ENCODE measurements at places on chromosomes 2 and 18. TPM values are rescaled to one million over a fixed set of nuclear protein-coding genes. Genes with fewer than 3 reads are reported as not detected.

MEIS1 gene
- total RNA-seq = 4.4 TPM

CERKL gene
- total RNA-seq = 0.23 TPM

RUFY4 gene
- not detected for total RNA-seq

DQX1 gene
- total RNA-seq = 4.3 TPM

MDH1 gene
- total RNA-seq = 105 TPM

NAT8 gene
- not detected for total RNA-seq

ZAP70 gene
- not detected for total RNA-seq

ALKAL2 gene
- not detected for total RNA-seq

KCNG3 gene
- not detected for total RNA-seq

DNA sequence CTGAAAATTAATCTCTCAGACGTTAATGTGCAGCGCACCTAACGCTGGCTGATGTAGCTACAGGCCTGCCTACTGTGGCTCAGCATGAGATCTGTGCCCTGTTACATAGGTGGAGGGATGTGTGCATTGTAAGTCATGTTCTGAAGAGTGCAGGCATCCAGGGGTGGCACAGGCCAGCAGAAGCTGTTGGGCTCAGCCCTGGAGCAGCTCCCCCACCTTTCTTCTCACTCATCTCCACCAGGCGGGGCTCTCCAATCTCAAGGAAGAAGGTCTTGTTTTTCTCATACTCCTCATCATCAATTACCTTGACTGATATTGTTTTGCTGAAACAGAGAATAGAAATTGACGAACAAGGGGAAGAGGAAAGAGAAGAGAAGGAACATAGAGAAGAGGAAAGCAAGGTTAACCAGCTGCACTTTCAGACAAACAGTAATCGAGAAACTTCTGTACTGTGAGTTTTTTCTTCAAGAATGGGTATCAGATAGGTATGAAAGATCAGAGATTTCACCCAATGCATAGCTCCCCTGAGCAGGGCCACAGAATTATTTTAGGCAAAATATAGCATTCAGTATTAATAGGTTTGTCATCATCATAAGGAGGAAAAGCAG lies 273.6 kb downstream of the SLC8A1 start:
- DNase-seq = no peak

- peak; percentile 43 for DNase-seq
These were observed 1.4 kb downstream of the PHLPP1 start for GRCh38 chr18:62716619-62717168.

GRCh38 chr18:27223526-27224291 lies 38.6 kb upstream of the CHST9 start:
- peak; percentile 12 for DNase-seq

DNA sequence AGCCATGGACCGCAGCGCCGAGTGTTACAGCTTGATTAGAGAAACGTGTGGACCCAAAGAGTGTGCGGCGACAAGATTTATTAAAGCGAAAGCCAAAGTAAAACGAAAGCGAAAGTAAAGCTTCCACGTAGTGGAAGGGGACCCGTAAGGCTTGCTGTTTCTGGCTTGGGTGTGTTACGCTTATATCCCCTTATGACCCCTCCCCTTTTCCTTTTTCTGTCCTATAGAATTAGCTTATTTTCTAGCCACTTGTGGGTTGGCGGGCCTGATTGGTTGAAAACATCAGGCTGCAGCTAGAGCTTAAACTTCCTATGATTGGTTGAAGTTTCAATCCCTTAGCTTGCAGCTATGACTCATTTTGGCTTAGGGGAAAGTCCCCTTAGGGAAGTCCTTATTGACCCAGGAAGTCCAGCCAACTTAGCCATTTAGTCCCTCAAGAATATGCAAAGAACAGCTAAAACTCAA lies 969.7 kb downstream of the DCDC2C start:
- no peak for DNase-seq

DNA sequence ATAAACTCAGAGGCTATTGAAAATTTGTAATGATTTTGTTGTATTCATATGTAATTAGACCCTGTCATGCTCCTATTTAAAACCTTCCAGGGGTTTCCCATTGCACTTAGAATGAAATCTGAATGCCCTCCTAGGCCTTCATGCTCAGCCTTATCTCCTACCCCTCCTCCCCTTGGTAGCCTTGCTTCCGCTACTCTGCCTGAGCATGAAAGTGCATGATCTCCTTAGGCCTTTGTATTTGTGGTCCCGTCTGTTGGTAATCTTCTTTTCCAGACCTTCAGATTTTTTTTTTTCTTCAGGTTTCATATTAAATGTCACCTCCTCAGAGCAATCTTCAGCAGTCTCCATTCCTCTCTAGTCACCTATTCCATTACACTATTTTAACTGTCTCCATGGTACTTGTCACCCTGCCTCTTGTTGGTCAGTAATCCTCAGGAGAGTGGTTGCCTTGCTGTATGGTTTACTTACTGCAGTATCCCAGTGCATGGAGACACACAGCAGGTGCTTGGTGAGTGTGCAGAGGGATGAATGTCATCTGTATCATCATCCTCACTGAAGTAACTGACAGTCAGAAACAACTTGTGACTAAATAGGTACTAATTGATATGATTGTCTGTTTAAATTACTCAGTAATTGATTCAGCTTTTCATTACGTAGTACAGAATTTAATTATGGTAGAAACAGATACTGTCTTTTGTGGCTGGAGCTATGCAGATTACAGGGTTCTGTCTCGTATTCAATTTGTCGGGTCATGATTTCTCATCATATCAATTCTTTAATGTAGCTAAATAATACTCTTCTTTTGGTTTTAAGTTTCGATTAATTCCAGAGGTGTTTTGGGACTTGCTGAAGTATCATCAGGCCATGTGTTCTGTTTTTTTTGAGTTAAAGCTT lies 63.9 kb downstream of the PHLPP1 start:
- DNase-seq = no peak

DNA sequence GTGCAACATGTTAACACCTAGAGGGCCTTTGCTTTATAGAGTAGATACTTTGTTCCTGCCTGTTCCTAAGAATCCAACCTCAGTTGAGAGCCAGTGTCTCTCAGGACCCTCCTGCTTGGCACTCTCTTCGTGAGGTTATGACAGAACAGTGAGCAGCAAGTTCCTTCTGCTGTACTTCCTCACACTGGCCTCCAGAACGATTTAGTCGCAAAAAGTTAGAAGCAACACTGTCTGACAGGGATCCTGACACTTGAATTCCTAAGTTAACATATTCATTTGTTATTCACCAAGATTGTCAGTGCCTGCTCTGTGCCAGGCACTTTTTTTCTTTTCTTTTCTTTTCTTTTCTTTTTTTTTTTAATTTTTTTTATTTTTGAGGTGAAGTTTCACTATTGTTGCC lies 57.0 kb upstream of the ITM2C start:
- DNase-seq = no peak

DNA sequence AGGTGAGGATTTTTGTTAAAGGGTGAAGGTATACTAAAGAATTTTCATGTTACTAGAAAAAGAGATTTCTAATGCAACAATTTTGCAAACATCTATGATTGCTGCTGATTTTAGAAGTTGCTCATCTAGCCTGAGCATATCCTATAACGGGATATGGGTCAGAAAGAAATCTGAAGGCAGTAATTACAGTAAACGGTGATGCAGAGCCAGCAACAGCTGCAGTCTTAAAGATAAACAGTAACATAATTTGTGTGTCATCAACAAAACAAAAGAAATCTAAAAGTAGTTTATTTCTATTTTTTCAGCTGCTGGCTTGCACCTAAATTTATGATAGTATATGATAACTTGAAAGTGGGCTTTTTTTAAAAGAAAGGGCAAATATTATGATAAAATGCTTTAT lies 215.7 kb downstream of the SLC4A10 start:
- DNase-seq = no peak

DNA sequence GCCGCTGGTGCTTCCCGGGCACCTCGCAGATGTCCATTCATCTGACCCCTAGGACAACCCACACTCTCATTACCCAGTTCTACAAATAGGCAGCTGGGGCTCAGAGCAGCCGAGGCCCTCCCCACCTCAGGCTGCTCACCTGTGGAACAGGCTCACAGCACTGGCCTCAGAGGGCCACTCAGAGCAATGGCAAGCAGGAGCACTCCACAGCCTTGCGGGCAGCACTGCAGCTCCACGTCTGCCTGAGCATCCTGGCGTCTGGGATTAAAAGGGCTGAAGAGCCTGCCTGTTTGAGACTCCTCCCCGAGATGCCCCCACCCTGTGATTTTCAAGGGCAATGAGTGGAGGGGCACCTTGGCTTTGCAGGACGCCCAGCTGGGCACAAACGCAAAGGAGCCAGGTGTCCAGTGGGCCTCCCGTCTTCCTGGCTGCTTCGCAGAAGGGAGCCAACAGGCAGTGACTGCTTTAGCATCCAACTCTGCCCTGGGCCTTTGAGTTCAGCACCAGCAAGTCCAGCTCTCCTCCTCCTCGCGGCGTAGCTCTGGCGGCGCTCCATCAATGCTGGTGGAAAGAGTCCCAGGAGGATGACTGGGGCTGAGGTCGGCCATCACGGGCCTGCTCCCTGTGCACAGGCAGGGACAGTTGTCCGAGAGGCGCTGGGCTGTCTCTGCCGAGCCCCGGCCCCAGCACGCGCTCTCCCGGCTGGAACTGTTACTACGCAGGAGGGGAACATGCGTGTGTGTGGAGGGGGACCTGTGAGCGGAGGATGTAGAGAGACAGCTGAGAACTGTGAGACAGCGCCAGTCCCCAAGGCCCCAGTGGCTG lies 297.2 kb downstream of the NDUFA10 start:
- no peak for DNase-seq

DNA sequence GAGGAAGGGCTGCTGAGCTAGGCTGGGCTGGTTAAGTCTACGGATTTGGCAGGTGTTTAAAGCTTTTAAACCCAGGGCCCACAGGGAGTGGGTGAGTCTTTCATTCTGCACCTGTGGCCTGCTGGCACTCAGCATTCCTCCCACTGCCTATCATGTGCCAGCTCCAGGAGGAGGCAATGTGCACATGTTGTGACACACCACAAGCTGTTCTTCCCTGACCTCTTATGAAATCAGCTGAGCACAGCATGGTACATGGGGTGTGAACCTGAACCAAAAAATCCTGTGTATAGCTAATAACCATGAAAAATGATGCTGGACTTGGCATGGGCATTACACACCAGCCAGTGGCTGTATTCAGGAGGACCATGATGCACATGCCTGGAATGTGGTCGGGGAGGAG lies 297.9 kb upstream of the MMADHC start:
- DNase-seq = peak; percentile 60

DNA sequence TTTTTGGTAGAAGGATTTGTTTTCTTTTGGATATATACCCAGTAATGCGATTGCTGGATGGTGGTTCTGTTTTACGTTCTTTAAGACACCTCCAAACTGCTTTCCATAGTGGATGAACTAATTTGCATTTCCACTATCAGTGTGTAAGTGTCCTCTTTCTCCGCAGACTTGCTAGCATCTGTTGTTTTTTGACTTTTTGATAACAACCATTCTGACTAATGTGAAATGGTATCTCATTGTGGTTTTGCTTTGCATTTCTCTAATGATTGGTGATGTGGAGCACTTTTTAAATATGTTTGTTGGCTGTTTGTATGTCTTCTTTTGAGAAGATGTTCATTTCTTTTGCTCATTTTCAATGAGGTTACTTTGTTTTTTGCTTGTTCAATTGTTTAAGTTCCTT lies 260.9 kb upstream of the CWC22 start:
- no peak for DNase-seq

GRCh38 chr2:217016796-217017419 lies 157.0 kb upstream of the TNP1 start:
- no peak for DNase-seq

GRCh38 chr2:170747921-170748320 lies 22.3 kb upstream of the ERICH2 start:
- DNase-seq = peak; percentile 85
